ENCODE measurements at places on chromosomes 3 and 15.

DNA sequence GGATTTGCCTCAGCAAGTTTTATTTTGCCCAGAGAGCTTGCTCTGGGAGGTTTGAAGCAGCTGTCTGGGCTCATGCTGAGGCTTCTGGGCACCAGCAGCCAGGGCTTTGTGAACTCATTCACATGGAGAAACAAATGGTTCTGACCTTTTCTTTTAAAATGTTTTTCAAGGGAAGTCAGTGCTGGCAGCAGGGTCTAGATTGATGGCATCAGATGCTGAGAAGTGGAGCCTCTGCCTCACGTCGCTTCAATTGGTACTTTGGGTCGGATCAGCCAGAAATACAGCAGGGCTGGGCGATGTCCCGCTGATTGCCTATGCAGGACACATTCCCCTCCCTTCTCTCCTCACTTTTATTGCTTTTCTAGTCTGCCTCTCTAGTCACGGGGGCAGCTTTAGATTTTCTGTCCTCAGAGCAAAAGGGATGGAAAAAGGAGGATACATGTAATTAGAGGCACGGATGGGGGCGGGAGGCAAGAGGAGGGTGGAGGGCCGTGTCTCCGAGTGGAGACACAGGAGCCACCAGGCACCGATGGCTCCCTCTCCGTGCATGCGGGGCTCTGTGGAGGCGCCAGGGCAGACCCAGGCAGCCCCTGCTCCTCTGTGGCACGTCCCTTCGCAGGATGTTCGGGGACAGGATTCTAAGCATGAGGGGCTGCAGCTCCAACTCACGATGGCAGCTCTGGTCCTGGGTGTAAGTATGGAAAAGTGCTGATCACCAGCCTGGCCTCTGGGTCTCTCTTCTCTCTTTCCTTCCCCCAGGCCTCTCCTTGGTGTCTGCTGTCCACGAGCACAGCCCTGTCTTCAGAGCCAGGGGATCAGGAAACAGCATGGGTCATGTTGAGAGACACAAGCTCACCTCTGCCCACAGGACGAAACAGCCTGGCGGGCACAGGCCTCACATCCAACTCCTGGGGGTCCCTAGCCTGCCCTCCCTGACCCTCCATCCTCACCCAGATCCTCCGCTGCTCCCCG lies 116.1 kb downstream of the FAM43A start:
- DNase-seq: no peak

DNA sequence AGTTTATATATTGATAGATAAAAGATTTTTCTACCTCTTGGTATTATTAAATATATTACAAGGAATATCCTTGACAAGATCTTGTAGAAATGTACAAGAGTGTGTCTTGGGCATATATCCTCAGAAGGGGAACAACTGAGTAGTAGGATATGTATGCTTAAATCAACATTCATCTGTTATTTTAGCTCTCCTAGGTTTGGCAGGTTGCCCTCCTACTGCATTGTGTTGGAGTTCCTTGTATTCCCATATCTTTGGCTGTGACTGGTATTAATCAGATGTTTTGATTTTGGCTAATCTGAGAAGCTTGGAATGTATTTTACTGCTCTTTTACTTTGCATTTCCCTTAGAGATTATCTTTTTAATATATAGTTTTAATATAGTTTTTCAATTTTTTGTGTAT lies 4.6 kb downstream of the MYRIP start:
- no peak for DNase-seq

- peak; percentile 40 for DNase-seq
Observed at GRCh38 chr3:27900316-27900715, 178.2 kb upstream of the EOMES start.

DNA sequence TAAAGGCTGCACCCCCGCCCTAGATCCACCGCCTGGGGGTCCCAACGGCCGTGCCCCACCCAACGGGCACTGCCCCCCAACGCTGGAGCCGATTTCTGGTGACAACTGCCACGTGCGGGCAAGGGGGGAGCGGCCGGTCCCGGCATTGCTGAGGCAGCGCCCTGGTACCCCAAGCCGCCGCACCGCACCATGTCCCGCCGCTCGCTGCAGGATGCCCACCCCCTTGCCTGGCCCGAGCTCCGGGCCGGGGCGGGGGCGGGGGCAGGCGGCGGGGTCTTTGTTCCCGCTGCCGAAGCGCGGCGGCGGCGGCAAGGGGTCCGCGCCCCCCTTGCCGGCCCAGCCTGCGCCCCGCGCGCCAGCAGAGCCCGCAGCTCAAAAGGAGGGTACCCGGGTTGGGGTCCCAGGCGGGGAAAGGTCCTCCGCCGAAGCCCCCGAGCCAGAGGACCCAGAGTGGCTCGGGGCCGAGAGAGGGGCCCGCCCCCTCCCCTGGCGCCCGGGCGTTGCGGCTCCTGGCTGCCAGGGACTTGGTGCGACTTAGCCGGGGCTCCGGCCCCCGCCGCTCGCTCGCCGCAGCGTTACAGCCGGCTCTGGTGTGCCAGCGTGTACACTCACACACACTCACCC lies 678 bp downstream of the SEMA7A start:
- DNase-seq: no peak
